PC-9 (cell line): ENCODE measurements at places on chromosomes 1 and 21. TPM values are rescaled to one million over a fixed set of nuclear protein-coding genes. Genes with fewer than 3 reads are reported as not detected.

Gene MROH9
- not detected in 2 replicates for total RNA-seq

- no peak for DNase-seq
Measured at GRCh38 chr1:200921571-200922110, 26.9 kb downstream of the INAVA start.

Gene CD48
- not detected in 2 replicates for total RNA-seq

DNA sequence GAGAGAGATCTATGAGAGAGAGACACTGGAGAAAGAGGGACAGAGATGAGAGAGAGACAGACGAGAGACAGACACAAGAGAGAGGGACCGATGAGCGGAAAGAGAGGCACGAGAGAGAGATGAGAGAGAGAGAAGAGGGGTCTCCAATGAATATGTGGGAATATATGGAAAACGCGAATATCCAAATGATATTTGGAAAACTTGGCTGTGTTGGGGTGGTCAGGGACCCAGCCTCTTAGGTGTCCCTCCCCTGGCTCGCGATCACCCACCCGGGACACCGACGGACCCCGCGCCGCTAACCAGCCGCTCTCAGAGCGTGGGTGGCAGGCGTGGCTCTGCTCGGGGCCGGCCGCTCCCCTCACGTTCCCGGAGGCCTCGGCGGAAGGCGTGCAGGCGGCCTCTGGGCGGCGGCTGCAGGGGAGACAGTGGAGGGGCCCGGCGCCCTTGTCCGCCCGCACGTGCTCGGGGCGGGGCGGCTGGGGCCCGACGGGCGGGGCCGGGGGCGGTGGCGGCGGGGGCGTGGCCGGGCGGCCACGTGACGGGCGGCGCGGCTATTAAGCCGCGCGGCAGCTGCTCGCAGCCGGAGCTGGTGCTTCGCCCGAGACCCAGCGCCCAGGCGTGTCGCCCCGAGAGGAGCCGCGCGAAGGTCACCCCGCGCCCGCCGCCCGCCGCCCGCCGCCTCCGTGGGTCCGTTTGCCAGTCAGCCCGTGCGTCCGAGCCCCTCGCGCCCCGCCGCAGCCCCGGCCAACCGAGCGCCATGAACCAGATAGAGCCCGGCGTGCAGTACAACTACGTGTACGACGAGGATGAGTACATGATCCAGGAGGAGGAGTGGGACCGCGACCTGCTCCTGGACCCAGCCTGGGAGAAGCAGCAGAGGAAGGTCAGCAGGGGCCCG, at the start of gene ACTN2:
TSS of gene ACTN2 (plus strand) at position 583 of the 898 bp plus-strand sequence. CDS start at position 758, 175 bp downstream.
- no peak for DNase-seq

DNA sequence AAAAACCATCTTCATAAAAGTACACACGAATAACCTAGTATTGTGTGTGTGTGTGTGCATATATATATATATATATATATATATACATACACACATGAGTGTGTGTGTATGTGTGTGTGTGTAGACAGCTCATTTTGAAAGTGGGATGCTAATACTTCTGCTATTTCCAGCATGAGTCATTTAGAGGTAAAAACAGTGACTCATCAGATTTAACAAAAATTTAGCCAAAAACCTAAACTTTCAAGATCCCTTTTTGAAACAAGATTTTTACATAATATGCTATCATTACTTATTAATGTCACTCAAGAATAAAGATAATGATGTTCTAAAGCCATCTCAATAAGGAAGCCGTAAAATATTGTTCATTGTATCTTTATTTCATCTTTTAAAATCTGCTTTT, 35.6 kb upstream of the ADGRL4 start:
- no peak for DNase-seq

DNA sequence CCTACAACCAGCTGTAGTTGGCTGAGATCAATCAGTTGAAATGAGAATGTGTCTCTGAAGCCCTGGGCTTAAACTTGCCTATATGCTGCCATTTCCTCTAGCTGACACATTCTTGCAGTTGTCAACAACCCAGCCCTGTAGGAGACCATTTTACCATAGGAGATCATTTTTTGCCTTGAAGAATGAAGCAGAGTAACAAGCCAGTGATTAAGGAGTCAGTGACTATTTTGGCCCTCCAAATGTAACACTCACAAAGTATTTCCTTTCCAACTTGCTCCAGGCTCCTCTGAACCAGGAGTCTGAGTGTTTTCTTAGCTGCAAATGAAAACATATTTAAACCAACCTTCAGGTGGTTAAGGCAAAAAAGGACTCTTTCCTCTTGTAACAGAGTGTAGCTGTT, 183.5 kb downstream of the ZZZ3 start:
- DNase-seq: no peak
